ENCODE measurements at places on chromosomes 11 and 22.

GRCh38 chr11:37505406-37505805 is 907.4 kb upstream of the RAG2 start:
- no peak for DNase-seq

DNA sequence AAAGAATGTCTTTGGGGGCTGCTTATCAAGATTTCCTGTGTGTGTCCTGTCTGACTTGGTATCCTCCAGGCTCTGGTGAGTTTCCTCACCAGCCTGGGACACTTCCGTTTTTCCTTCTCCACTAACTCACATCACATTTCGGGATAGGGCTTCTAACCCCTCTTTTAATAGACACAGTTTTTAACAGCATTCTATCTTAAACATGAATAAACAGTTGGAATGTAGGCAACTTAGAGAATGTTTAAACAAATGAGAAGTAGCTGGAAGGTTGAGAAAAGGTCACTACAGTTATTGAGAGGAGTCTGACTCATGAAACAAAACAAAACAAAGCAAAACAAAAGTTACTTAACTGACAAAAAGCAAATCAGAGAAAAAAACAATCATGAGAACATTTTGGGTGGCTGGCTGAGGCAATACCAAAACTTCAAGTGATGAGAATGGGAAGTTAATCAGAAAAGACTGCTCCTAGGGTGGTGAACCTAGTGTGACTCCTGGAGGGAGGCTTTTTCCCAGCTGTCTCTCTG is 64.7 kb upstream of the CTSC start:
- DNase-seq = no peak

DNA sequence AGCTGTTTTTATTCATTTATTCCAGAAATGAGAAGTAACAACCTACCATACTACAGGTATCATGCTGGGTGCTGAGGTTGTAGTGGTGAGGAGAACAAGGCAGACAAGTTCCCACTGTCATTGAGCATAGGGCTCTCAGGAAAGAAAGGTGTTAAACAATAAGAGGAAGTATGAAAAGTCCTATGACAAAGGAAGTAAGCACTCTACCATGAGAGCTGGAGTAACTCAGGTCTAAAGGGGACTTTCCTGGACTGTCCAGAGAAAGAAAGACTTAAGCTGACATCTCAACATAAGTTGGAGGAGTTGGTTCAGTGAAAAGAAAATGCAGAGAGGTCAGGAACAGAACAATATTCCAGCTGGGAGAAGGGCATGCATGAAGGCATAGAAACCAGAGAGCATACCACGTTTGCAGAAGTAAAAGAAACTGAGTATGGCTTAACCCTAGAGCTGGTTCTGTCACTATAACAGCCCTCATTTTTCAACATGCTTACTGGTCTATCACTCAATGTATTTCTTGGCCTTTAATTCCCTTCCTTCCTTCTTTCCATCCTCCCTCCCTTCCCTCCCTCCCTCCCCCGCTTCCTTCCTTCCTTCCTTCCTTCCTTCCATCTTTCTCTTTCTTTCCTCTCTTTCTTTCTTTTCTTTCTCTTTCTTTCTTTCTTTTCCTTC is 137.8 kb upstream of the BDNF start:
- no peak for DNase-seq

- no peak for DNase-seq
These were observed 702 bp downstream of the BIRC2 start for GRCh38 chr11:102347462-102348370.

- DNase-seq = no peak
These were observed 44.2 kb downstream of the ARFGAP2 start for GRCh38 chr11:47132490-47132889.

- no peak for DNase-seq
These were observed 7.9 kb upstream of the KLHDC7B start for GRCh38 chr22:50537765-50538164.

DNA sequence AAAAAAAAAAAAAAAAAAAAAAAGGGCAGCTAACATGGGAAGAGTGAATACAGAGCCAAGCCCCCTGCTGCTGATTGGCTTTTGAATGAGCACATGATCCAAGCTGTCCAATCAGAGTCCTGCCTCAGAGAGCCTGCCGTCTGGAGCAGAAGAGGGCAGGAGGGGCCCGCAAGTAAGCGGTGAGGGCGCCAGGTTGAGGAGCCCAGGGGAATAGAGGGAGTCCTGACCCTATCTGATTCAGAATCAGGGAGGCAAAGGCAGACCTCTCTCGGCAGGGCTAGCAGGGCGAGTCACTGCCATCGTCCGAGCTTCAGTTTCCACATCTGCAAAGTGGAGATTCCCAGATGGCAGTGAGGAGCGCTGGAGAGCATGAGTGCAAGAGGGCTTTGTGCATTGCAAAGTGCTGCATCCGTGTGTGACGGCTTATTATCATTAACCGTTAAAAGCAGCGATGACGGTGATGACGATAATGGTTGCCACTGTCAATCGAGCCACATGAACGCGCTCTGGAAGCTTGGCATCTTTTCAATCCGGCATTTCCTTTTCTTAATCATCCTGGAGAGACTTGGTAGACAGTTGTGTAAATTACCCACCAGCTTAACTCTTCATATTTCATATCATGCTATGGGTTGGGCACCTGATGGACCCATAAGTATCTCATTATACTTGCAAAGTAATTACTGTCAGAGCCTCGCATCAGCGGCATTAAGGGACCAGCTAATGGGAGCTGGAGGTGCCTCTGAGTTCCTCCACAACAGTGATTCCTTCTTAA is 68.6 kb upstream of the ATXN10 start:
- no peak for DNase-seq

GRCh38 chr11:10925149-10925926 is 67.5 kb upstream of the ZBED5 start:
- no peak for DNase-seq

DNA sequence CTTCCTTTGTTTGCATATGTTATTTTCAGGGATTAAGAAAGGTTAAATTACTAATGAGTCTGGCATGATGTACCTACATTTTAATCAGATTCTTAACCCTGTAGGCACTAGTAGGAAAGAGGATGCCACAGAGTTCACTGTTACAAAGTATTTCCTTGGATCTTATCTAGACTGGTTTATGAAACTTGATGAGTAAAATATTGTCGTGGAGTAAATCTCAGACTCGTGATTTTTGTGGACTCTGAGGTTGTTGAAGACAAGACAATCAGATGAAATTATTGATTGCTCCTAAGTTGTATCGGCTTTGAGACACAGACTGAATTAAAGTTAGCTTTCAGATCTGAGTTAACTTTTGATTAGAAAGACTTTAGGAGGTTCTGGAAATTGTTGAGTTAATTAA is 6.0 kb downstream of the KMT2A start:
- DNase-seq = no peak
